Activated T-cell treated with anti-CD3 and anti-CD28 coated beads, Interleukin-2, amount 50 U/mL, for 24 hours (primary cell): ENCODE measurements at places on chromosomes 4 and X.

DNA sequence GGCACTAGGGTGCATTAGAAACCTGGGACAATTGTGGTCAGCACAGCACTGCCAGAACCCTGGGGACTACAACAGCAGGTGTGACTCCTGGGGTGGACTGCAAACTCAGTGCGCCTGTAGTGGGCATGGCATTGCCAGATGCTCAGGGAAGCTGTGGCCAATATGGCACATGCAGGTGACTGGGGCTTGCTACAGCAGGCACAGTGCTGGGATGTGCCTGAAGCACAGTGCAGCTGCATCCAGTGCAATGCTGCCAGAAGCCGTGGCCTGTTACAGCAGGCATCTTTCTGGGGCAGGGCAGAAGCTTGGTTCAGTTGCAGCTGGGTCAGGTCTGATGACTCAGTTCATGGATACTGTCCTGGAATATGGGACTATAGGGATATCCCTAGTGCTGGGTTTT, 445.8 kb downstream of the CCSER1 start:
- no peak for DNase-seq

DNA sequence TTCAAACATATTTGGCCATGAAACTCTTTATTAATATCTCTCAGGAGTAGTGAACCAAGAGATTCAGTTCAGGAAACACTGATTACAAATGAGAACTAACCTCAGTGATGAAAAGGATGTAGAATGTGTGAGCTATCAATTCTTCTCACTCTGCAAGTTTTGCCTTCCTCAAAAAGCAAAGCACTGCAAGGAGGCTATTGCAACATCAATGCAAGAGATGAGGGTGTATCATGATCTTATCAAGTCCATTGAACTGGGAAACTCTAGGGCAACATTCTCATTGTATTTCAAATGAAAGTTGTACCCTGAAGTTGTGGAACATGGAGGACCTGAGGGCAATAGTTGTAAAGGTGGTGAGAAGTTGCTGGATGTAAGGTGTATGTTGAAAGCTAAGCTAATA, 56.4 kb upstream of the VEGFC start:
- DNase-seq: no peak

GRCh38 chrX:17174671-17175070, 200.3 kb upstream of the NHS start:
- no peak for DNase-seq

DNA sequence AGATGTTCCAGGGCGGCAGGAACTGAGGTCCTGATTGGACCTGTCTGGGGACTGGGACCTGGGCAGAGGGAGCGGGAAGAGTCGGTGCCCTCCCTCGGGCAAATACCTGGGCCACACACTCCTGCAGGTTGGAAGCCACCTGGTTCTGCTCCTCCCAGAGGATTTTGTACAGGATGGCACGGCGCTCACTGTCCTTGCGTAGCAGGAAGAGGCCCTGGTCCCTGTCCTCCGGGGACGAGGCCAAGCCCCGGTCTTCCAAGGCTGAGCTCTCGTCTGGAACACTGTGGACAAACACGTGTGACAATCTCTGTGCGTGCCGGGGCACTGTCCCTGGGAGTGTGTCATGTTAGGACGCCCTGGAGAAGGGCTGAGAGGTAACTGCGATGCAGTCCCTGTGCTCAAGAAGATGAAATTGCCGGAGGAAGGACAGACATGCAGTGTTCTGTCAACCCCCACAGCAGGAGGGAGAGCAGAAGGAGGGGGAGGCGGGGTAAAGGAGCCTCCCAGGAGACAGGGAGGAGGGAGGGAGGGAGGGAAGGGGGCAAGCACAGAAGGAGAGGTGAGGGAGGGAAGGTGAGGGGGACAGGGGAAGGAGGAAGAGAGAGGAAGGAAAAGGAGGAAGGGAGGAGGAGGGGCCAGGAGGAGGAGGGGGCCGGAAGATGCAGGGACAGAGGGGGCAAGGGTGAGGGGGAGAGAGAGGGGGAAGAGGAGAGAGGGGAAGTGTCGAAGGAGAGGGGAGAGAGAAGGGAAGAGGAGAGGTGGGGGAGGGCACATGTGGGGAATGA, 29.0 kb downstream of the PDHA1 start:
- DNase-seq: no peak

- DNase-seq: no peak
Measured at GRCh38 chrX:334971-335757, 16.6 kb upstream of the GTPBP6 start.

DNA sequence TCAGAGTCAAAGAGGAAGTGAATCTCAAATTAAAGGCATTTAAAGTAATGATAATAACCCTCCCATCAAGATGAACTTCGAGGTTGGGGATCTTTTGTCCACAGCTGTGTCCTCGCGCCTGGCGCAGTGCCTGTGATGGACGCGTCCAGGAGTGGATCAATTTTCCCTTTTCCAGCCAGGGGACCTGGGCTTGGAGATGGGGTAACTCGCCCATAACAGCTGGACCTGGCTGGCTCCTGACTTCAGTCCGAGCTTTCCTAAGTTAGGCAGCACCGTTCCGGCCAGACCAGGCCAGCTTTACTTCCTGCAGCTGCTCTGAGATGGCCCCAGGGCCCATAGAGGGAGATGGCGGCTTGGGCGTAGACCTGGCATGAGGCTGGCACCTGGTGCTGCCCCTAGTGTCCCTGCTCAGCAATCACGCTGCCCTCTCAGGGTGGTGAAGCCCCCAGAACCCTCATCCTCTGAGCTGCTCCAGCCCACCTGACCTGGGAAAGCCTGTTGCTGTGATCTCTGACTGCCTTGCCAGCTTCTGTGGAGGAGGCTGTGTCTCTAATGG, 23.9 kb downstream of the ADRA2C start:
- no peak for DNase-seq

- peak; percentile 67 for DNase-seq
Measured at GRCh38 chr4:118836301-118837120, 585 bp upstream of the SEC24D start.

DNA sequence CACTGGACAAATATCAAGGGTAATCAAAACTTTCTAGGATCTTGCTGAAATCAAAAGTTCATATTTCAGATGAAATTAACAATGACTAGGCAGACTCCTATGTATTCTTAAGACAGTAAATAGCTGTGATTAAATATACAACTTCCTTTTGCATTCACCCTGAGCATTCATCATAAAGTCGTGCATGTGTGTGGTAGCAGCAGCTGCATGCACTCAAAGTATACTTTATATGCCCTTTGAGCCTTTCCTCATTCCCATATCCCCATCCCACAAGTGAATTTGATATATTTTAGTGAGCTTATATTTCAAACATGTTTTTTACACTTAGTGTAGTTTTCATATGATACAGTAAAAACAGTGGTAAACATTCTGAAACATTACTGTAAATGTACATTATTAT, 959.0 kb downstream of the C4orf33 start:
- no peak for DNase-seq

DNA sequence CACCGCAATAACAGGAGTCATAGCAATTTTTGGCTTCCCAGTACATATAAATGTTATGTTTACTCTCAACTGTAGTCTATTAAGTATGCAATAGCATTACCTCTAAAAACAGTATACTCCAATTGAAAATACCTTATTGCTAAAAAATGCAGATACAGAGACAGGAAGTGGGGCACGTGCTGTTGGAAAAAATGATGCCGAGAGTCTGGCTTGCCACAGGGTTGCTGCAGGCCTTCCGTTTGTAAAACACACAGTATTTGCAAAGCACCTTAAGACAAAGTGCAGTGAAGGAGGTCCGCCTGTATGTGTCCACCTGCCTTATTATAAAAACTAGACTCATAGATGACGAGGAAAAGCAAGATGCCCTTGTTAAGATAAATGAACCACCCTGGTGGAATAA, 23.5 kb downstream of the CD99 start:
- no peak for DNase-seq

GRCh38 chr4:8198206-8198905, 734 bp upstream of the SH3TC1 start:
- DNase-seq: no peak

DNA sequence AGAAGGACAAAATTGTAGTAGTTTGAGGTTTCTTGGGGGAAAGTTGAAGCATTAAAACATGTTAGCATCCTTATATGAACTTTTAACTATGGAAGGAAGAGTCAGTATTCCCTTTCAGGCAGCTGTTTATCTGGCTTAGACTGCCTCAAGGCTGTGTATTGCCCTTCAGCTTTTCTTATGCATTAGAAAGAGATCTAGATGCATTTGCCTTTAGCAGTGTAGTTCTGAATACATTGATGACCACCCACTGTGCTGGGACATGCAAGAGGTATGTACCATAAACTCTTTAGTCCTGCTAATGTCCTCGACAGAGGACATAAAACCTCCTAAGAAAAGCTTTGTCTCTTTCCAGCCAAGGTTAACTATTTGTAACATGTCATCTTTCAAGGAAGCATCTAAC, 2.9 kb downstream of the FAM200B start:
- no peak for DNase-seq

GRCh38 chrX:4754878-4755604, 1041.6 kb upstream of the PRKX start:
- no peak for DNase-seq

- no peak for DNase-seq
Measured at GRCh38 chr4:165757451-165757850, 115.6 kb upstream of the TLL1 start.

DNA sequence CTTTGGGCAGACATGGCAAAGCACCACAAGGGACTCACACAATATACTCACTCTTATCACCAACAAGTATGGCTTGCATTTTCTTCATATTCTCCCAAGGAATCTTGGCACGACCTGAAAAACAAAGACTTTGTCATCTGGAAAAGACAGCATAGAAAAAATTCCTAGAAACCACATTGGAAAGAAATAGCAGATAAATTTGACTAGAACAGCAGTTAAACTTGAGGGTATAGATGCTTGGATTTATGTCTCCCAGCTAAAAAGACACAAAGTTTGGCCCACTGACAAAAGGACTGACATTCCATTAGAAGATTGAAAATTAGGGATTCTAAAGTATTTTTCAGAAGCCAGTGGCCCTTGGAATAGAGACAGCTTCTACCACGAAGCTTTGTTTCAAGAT, 6.9 kb upstream of the VEGFC start:
- no peak for DNase-seq

DNA sequence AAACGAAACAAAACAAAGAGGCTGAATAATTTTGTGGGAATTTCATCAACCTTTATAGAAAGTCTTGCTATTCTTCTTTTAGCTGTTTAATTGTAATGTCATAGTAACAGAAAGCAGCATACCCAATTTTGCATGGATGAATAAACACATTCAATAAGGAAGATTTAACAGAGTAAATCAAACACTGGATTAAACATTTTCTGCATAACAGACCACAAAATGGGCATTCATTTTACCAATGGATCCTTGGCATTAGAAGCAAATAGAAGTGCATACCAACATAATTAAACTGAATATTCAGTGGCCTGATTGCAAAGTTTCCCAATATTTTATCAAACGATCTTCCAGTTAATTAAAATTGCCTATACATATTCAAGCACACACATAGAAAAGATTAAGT, 4.4 kb upstream of the CHM start:
- DNase-seq: no peak

DNA sequence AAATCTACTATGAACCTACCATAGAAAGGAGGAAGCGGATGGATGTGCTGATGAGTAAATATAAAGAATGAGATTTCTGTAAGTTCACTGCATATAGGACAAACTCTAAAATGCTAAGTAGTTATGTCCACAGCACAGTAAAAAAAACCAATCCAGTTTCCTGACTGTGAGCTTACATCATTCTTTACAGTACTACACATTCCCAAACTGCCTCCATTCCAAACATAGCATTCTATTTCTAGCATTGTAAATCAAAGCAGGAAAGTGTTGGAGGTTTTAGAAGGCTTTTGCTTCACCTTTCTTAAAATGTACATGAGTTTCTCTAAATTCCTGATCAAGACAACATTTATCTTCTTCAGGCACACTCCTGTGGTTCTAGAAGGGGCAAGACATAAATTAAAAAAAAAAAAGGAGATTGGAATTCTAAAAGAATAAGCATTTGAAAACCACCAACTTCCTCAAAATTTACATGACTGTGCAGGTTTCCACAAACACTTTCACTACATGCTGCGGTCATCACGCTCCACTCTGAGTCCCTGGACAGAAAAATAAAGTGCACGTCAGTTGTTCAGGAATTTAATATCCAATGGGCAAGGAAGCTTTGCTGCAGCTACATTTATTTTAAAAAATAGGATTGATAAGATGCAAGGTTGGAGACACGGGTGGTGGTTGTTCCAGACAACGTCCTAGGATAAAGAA, 297.6 kb upstream of the STS start:
- DNase-seq: no peak

DNA sequence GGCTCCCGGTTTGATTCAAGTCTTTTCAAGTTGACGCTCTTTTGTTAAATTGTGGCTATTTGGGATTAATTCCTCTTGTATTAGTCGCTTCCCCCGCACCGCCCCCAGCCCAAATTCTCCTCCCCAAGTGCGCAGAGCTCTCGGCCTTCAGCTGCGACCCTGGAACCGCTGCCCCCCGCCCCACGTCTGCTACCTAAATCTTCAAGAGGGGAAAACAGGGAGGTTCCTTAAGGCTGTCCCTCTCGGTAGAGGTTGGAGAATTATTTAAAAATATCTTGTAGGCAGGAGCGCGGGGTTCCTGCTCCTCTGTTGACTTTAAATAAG, 860 bp upstream of the RPS6KA3 start:
- no peak for DNase-seq

DNA sequence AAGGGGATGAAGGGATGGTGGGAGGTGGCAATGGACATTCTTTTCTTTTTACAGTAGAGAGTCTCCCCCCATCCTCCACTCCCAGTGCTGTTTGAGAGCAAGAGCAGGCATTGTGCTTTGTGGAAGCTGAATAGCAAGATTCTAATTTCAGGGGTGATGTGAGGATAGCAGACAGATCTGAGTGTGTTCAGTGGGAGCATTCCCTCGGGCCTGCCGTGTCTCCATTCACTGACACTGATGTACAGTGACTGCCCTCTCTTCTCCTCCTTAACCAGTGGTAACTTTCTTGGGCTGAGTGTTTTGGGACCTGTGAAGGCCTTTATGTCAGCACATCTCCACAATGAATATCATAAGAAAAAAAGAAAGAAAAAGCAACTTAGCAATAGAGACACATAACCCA, 396.6 kb upstream of the RPS6KA3 start:
- no peak for DNase-seq

DNA sequence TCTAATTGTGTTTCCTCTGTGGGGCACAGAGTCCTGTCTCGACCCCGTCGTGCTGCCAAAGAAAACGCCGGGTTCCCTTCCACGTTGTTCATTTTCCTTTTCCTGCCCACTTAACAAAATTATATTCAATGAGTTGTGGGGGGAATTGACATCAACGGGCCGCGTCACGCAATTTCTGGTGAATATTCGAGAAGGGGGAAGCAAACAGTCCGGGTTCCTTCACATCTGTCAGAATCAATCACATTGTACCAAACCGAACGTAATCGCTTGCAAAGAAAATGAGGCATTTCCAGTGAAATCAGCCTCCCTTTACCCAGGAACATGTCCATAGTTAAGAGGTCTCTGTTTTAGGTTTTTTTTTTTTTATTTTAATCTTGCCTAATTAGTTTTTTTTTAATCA, 243.5 kb downstream of the SHOX start:
- DNase-seq: no peak
